ENCODE measurements at places on chromosomes 2 and 18. TPM values are rescaled to one million over a fixed set of nuclear protein-coding genes. Genes with fewer than 3 reads are reported as not detected.

- peak; percentile 56 for ATAC-seq
Observed at GRCh38 chr18:77101410-77102258, 30.9 kb downstream of the MBP start.

The CPLX4 gene
- not detected for total RNA-seq

DNA sequence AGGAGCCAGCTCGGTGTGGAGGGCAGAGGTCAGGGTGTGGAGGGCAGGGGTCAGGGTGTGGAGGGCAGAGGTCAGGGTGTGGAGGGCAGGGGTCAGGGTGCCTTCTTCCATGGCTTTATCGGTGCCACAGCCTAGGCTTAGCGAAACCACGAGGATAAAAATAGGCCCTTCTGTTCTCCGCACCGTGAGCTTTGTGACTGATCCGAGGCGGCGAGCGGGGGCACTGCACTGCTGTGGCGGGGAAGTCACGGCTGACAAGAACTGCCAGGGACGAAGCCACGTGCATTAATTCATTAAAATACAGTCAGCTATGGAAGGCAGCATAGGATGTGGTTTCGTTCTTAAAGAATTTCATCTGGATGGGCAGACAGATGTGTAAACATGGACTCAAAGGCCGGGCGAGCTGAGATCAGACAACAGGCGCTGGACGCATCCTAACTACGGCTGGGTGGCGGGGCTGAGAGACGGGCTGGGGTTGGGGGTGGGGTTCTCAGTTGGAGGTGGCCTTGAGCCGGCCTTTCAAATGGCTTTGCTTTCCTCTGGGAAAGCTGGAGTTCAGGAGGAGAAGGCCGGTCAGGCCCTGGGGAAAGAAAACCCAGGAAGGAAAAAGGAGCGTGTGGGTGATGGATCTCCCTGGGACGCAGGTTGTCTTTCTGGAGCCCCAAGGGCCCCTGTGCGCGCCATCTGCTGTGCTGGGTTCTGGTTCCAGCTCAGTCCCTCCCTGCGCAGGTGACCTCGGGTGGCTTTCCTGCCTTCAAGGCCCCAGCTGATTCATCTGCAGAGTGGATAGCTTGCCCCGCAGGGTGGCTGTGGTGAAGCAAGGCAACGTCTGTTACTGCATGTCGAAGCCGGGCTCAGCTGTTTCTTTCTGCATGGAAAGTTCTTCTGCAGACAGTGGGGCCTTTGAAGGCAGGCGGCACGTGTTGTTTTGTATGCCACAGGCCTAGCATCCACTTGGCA is 958 bp upstream of the ALLC start:
- peak; percentile 12 for ATAC-seq

GRCh38 chr2:176157499-176158185 is 535 bp downstream of the HOXD3 start:
- peak; percentile 64 for ATAC-seq

The ST8SIA5 gene
- total RNA-seq, result 2.0 TPM

Measured in motor neuron (in vitro differentiated cells).